ENCODE measurements at places on chromosomes 1 and 21. TPM values are rescaled to one million over a fixed set of nuclear protein-coding genes. Genes with fewer than 3 reads are reported as not detected.

MOB3C gene
- total RNA-seq = 4.0 TPM

FAM167B gene
- total RNA-seq = 7.1 TPM

KRTAP19-3 gene
- total RNA-seq = not detected

OR2G3 gene
- total RNA-seq = not detected

GPR25 gene
- total RNA-seq = not detected

AMY1B gene
- total RNA-seq = not detected

LZIC gene
- total RNA-seq = 22.0 TPM

IGSF21 gene
- 28.0 TPM for total RNA-seq

OR14A2 gene
- not detected for total RNA-seq

DDAH1 gene
- 27.5 TPM for total RNA-seq

ATP5PO gene
- 293 TPM for total RNA-seq

KRTAP11-1 gene
- not detected for total RNA-seq

CDC7 gene
- total RNA-seq = 41.3 TPM

SLC25A44 gene
- 17.9 TPM for total RNA-seq

EFCAB14 gene
- total RNA-seq = 38.4 TPM

TMEM269 gene
- total RNA-seq = 0.73 TPM

SLAMF8 gene
- total RNA-seq = not detected

L1TD1 gene
- 296 TPM for total RNA-seq

TTC13 gene
- 7.0 TPM for total RNA-seq

PLPPR4 gene
- 1.1 TPM for total RNA-seq

OR2T29 gene
- total RNA-seq = not detected

PTGS2 gene
- total RNA-seq = 0.20 TPM

ASCL5 gene
- total RNA-seq = 0.18 TPM

KCNQ4 gene
- total RNA-seq = 3.3 TPM

CNST gene
- total RNA-seq = 17.5 TPM

MPZ gene
- 3.2 TPM for total RNA-seq

MYOG gene
- total RNA-seq = not detected

NPL gene
- total RNA-seq = 4.1 TPM

CAPN9 gene
- total RNA-seq = not detected

SERTAD4 gene
- 2.7 TPM for total RNA-seq

ERICH3 gene
- total RNA-seq = 0.07 TPM

MR1 gene
- 0.28 TPM for total RNA-seq

SCAF4 gene
- total RNA-seq = 54.0 TPM

PHF13 gene
- 40.0 TPM for total RNA-seq

GRIK1 gene
- total RNA-seq = not detected

PEAR1 gene
- 0.89 TPM for total RNA-seq

OR2T11 gene
- total RNA-seq = not detected

FAM78B gene
- total RNA-seq = 2.7 TPM

TTC24 gene
- total RNA-seq = 0.11 TPM

SPRR4 gene
- total RNA-seq = not detected

TTC34 gene
- 0.44 TPM for total RNA-seq

HHAT gene
- total RNA-seq = 0.66 TPM

NBPF10 gene
- 0.63 TPM for total RNA-seq

MARK1 gene
- 18.6 TPM for total RNA-seq

NEK2 gene
- total RNA-seq = 23.5 TPM

LCE5A gene
- total RNA-seq = not detected

COL11A1 gene
- total RNA-seq = 15.4 TPM

KLF17 gene
- not detected for total RNA-seq

FNDC10 gene
- 34.9 TPM for total RNA-seq

CENPS gene
- 13.7 TPM for total RNA-seq

AVPR1B gene
- total RNA-seq = 0.46 TPM

OR6K3 gene
- not detected for total RNA-seq

ATP6V1G3 gene
- not detected for total RNA-seq

INKA2 gene
- 22.5 TPM for total RNA-seq

FAM151A gene
- total RNA-seq = 0.11 TPM

RNF187 gene
- total RNA-seq = 141 TPM

KIAA0040 gene
- total RNA-seq = 15.0 TPM

OTUD7B gene
- total RNA-seq = 19.5 TPM

TNFAIP8L2 gene
- total RNA-seq = not detected
